Forelimb muscle (tissue), 1 donor: ENCODE measurements at places on chromosomes 5 and 9.

GRCh38 chr5:172801179-172801671 lies 30.2 kb upstream of the DUSP1 start:
- no peak for DNase-seq

DNA sequence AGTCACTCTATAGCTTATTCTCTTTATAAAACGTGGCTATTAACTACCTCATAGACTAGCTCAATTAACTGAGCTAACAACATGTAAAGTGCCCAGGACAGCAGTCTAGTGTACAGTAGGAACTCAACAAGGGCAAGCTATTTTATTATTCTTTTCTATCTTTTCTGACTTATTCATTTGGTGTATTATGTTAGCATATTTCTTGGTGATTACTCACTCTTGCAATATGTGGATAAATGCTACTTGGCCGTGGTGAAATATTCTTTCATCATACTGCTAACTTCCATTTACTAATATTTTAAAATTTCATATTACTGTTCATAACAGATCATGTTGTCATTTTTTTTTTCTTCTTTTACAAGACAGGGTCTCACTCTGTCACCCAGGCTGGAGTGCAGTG lies 4.9 kb downstream of the SLC25A51 start:
- DNase-seq = no peak

DNA sequence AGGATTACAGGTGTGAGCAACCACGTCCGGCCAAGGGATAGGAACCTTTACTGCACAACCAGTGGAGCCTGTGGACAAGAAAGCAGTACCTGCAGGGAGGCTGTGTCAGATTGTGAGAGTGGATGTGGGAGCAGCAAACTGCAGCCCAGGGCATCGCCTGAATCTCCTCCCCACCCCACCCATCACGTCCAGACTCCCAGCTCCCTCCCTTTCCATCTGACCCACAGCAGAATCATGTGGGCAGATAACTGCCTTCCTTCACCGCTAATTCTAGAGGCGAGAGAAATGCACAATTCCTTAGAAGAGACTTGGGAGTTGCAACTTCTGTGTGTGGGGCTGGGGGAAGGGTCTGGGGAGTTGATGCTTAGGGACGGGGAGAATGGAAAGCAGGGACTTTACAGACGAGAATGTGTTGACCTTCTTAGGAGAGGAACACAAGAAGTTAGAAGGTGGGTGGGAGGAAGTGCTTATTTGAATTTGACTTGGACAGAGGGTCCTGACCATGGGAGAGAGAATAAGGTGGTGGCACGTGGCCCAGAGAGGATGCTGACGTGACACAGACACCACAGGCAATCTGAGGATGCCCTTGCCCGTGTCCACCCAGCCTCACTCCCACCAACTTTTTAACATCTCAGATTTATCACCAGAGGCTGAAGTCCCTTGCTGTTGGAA lies 4.5 kb upstream of the LCP2 start:
- no peak for DNase-seq

- DNase-seq = no peak
These were observed 77.9 kb downstream of the FBXL7 start for GRCh38 chr5:15577831-15578230.

- no peak for DNase-seq
These were observed 446.9 kb upstream of the CD180 start for GRCh38 chr5:67643536-67643935.
